ENCODE measurements at places on chromosomes 6 and 20.
A peak's percentile ranks its signal among the peaks of the same experiment; 100 is the strongest.

GRCh38 chr6:18412644-18413043, 25.5 kb downstream of the RNF144B start:
- no peak for DNase-seq

DNA sequence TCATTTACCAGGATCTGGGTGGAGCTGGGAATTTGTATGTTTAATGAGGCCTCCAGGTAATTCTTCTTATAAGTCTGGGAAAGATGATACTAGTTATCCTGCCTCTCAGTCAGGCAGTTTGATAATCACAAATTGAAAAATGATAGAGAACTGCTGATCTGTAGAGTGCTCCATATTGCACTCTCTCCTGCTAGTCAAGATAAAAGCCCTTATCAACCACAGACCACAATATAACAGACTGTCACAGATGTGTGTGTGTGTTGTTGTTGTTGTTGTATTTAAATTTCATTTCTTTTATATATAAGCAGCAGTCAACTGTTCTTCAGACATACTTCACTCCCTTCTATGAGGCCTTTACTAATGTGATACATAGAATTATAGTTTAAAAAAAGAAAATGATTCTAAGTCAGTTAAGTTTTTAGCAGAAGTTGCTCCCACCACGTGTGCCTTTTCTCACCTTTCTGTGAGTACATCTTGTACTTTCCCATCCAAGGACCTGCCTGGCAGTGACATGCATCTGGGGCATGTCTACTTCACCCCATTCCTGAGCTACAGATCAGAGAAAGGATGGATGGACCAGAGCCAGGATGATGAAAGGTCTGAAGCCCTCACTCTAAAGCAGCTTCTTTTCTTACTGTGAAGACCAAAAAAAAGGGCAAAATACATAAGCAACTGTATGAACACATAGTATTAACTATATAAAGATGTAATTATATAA, 29.8 kb downstream of the TENT5A start:
- DNase-seq: no peak

- DNase-seq: no peak
Observed at GRCh38 chr6:28969129-28969528, 36.0 kb downstream of the ZNF311 start.

DNA sequence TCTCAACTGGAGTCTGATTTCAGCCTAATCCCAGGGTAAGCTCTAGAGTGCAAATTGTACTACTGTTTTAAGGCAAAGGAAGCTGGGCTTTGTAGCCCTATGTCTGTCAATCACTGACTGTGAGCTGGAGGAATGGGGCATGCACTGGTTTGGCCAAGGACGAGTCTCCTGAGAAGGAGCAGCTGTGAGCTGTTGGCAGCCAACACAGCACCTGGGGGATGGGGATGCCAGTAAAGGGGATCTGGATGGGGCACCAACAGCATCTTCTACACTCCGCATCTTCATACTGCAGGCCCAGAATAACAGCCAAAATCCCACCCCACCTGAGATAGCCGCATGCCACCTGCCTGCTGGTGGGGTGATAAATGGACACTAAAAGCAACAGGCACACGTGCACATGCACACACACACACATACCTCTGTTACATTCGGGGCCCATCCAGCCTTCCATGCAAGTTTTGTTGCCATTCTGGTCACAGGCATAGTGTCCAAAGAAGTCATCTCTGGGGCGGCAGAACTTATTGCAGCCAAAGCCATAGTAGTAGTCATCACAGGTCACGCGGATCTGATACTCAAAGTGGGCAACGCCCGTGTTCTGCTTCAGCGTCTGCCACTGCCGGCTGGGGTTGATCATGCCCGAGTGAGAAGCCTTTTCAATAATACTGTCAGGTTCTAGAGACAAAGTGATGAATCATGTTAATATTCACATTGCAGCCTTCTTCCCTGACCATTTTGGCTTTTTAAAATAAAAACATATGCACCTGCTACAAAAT, 15.6 kb downstream of the JAG1 start:
- no peak for DNase-seq

GRCh38 chr6:75935473-75935793, 137.0 kb downstream of the IMPG1 start:
- no peak for DNase-seq

- DNase-seq: no peak
Observed at GRCh38 chr20:62263396-62263795, 25.1 kb downstream of the OSBPL2 start.

DNA sequence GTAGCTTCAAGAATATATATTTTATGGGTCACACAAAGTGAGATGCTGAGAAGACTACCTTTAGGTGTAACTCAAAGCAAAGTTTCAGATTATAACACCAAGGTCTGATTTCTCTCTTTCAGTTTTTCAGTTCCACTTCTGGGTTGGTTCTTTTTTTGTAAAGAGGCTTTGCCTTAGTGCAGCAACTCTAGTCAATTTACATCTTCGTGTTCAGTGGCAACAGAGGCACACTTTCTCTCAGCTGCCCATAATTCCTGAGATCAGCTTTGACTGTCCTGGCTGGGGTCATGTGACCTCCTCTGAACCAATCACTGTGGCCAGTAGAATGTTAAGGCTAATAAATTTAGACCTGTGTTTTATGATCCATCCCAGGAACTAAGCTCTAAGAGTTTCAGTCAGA, 120.2 kb downstream of the TINAG start:
- no peak for DNase-seq

DNA sequence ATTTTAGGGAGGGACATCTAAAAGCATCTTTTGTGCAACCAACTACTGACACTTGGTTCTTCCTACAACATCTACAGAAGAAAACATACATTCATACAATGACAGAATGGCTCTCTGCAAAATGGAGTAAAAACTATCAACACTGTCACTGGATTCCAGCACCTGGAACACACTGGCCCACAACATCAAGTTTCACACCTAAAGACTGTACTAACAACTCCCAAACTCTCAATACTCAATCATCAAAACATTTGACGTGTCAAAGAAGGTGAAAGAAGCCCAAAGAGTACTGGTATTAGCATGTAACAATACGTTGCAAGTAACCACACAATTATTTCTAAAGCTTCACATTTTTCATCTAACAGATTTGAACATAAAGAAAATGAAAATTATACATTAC, 2.1 kb downstream of the CPNE1 start:
- no peak for DNase-seq

DNA sequence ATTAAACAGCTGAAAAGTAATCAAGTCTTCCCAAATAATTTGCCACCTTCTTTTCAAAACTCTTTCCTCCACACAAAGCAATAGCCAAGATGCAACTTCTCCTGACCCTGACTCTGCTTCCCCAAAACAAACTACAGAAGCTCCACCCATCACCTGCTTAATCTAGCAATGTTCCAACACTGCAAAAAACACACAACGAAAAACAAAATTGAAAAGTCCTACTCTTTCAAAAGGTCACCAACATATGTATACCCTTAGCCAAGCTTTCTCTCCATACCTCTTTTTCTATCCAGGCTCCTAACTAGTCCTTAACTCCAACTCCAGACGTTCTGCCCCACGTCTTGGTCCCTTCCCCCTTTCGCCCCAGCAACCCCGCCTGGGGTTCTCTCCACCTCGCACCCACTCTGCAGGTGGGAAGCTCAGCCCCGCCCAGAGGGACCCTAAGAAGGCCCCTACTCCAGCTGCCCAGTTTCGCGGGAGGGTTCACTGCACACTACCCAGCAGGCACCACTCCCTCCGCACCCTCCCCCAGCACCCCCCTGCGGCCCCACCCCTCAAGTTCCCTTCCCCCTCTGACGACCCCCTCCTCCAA, 717 bp downstream of the CSNK2A1 start:
- peak; percentile 8 for DNase-seq

GRCh38 chr20:6008254-6008653, 45.6 kb downstream of the LRRN4 start:
- DNase-seq: no peak

GRCh38 chr6:137315081-137315480, 95.9 kb upstream of the IFNGR1 start:
- no peak for DNase-seq

- no peak for DNase-seq
Observed at GRCh38 chr20:62428002-62428372, 648 bp upstream of the RBBP8NL start.

DNA sequence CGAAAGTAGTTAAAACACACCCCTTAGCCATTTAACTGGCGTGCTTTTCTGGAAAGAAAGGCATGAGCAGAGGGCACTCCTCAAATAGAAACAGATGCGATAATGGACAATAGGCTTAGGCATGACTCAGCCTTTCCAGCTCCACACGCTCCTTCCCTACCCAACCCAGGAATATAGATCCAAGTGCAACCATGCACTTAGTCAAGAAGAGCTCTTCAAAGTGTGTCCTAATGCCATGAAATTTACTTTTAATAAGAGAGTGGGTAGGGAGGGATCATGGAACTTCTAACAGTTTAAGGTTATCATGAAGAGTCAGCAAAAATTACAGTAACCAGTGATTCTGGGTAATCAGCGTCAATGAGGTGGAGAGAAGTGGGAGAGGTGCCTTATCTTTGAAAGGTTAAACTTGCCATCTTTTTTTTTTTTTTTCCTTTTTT, 2.4 kb upstream of the EFHC1 start:
- no peak for DNase-seq

GRCh38 chr20:61821735-61822134, 243.9 kb downstream of the TAF4 start:
- no peak for DNase-seq

DNA sequence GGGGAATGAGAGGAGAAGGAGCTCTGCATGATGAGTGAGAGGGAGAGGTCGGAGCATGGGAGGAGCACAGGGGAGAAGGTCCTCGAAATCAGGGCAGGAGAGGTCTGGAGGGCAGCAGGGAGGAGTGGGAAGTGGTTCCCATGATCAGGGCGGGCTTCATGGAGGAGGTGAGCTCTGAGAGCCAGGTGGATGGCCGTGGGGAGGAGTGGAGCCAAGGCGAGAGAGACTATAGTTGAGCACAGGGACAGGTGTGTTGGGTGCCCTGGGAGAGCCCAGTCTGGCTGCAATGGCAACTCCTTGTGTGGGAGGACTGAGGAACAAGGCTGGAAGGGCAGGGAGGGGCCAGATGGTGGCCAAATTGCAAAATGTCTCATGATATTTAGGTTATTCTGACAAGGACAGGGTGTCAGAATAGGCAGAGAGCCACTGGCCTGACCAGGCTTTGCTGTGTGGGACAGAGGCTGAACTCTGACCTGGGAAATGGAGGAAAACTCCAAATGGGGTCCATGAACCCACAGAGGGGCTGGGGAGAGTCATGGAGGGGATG, 21.4 kb downstream of the TTBK1 start:
- no peak for DNase-seq

DNA sequence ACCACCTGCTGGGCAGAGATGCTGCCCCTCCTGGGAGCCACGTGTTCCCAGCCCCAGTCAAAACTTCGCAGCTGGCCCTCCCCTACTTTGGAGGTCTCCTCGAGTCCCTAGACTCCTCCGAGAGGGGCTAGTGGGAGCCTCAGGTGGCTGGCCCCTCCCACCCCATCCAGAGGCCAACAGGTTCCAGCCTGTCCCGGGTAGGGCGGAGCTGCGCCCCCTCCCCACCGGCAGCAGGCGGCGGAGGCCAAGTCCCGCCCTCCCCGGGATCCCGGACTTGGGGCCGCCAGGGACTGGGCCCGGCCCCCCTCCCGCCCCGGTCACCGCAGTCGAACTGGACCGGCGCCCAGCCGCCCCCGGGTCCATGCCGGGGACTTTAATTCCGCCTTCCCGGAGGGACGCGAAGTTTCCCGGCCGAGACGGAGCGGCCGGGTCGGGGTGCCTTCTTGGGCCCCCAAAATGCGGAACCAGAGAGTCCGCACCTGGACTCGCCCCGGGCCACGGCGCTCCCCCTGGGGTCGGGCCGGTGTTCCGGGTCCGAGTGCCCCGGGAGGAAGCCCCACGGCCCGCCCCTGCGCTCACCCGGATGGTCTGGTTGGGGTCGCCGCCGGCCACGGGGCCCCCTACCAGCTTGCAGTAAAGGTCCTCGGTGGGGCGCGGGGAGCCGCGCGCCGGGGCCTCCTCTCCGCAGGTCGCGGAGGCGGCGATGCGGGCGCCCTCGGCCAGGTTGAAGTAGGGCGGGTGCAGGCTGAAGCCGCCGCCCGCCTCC, 559 bp downstream of the LAMA5 start:
- DNase-seq: no peak

GRCh38 chr20:32621891-32622584, 36.9 kb upstream of the NOL4L start:
- DNase-seq: no peak

- DNase-seq: peak; percentile 42
Observed at GRCh38 chr20:38748861-38749149, 545 bp downstream of the ACTR5 start.

DNA sequence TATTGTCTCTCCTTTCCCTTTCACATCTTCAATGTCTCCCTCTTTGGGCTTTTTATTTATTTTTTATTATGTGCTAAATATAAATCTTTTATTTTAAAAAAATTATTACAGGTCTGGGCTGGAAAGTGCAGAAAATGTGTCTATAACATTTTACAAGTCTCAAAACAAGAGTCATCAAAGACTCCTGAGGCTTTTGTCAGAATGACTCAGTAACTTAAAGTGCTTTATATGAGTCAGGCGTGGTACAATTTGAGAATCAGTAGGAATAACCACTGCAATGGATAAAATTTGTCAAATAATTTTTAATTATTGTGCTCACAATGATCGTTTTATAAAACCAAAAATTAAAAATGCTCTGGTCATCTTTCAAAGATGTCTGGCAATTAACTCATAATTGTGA, 193.9 kb downstream of the MMUT start:
- no peak for DNase-seq

- DNase-seq: no peak
Observed at GRCh38 chr20:47024461-47024937, 129.9 kb downstream of the EYA2 start.

- DNase-seq: peak; percentile 3
Observed at GRCh38 chr6:47787620-47788497, 6.0 kb downstream of the OPN5 start.

GRCh38 chr6:2529211-2529719, 221.5 kb downstream of the MYLK4 start:
- no peak for DNase-seq

Data from stimulated activated CD4-positive, alpha-beta T cell treated with anti-CD3 and anti-CD28 coated beads, Interleukin-12 subunit alpha, Interleukin-12 subunit beta, amount 100 ng/mL, for 24 hours (primary cell).